ENCODE measurements at places on chromosomes 16 and 17.

DNA sequence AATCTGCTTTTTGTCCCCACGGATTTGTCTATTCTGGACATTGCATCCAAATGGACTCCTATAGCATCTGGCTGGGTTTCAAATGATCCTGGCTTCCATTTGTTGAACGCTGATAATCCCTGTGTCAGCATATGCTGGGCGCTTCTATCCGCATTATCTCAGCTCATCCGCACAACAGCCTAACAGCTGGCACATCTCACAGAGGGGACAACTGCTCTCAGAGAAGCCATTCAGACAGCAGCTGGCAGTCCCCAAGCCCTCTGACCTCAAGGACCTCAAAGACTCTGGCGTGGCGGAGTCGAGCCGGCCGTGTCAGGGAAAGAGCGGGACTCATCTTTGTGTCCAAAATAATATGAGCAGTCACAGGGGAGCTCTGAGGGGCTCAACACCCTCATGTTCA is 82.3 kb downstream of the NT5M start:
- no peak for DNase-seq

DNA sequence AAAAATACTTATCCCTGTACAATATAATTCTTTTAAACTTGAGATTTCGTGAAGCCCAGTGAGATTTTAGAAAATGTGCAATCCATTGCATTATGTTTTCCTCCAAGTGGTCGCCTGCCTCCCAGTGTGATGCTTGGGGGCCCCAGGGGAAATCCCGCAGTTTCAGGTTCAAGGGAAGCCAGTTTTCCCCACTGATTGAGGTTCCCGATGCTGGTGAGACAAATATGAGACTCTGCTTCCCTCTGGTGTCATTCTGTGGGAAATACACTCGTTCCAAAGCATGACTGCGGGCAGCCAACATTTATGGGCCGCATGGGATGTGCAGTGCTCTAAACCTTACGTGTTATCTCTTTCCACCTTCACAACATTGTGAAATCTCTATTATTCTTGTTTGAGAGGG is 200.8 kb downstream of the PRKCB start:
- no peak for DNase-seq

GRCh38 chr16:53571763-53572162 is 68.8 kb upstream of the AKTIP start:
- DNase-seq, result no peak

- no peak for DNase-seq
These were observed 641 bp downstream of the SBK1 start for GRCh38 chr16:28292731-28293600.

GRCh38 chr16:2919511-2920255 is 8.0 kb downstream of the FLYWCH1 start:
- DNase-seq, result peak; percentile 44

- DNase-seq, result no peak
These were observed 60.2 kb downstream of the WIPI1 start for GRCh38 chr17:68397108-68397536.

- no peak for DNase-seq
These were observed 4.6 kb downstream of the CFAP20 start for GRCh38 chr16:58124601-58124915.

- DNase-seq, result no peak
These were observed 194.9 kb downstream of the MSI2 start for GRCh38 chr17:57451191-57451590.

DNA sequence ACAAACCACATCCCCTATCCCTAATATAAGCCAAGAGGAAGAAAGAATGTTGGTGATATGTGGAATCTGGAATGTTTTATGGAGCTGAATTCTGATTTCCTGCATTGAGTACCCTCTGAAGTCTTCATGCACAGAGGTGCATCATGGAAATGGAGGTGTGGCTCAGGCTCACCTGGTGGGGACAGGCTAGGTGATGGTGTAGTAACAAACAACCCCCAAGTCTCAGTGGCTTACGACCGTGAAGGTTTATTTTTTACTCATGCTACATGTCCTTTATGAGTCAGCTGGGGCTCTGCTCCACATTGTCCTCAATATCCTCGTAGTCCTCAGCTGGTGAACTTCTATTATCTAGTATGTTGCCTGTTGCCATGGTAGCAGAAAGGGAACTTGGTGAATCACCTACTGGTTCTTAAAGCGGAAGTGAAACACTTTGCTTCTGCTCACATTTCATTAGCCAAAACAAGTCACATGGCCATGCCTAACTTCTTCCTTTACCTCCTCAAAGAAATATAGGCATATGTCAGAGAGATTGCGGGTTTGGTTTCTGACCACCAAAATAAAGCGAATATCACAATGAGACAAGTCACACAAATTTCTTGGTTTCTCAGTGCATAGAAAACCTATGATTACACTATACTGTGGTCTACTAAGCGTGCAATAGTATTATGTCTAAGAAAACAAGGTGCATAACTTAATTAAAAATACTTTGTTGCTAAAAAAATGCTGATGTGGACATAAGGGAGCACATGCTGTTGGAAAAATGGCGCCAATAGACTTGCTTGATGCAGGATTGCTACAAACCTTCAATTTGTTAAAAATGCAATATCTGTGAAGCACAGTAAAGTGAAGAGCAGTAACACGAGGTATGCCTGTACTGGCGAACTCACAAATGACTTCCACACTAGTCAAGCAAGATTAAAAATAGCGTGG is at the start of gene PMFBP1:
PMFBP1 (minus strand) TSS at position 51 of the 930 bp plus-strand sequence. CDS start 947 bp downstream, outside the sequence.
- no peak for DNase-seq

- DNase-seq, result no peak
These were observed 13.5 kb downstream of the PSMD7 start for GRCh38 chr16:74309789-74310781.

- no peak for DNase-seq
These were observed 2.6 kb downstream of the ZNF205 start for GRCh38 chr16:3115003-3115402.

DNA sequence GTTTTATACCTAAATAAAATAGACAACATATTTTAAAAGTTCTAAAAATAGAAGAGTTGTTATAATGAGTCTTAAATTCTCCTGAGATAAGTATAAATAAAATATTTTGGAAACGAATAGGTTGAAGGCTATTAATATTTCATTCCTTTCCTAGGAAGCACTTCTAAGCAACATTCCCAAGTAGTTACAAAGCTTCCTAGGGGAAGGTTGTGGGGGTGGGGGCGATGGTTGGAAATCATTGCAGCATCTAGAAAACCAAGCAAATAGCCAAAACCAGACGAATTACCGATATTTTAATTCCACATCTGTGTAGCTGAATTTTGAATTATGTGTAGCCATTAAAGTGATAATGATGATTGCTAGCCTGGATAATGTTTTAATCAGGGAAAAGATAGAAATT is 26.9 kb downstream of the PTRH2 start:
- no peak for DNase-seq

- no peak for DNase-seq
These were observed 14.8 kb downstream of the UTS2R start for GRCh38 chr17:82386255-82386831.

DNA sequence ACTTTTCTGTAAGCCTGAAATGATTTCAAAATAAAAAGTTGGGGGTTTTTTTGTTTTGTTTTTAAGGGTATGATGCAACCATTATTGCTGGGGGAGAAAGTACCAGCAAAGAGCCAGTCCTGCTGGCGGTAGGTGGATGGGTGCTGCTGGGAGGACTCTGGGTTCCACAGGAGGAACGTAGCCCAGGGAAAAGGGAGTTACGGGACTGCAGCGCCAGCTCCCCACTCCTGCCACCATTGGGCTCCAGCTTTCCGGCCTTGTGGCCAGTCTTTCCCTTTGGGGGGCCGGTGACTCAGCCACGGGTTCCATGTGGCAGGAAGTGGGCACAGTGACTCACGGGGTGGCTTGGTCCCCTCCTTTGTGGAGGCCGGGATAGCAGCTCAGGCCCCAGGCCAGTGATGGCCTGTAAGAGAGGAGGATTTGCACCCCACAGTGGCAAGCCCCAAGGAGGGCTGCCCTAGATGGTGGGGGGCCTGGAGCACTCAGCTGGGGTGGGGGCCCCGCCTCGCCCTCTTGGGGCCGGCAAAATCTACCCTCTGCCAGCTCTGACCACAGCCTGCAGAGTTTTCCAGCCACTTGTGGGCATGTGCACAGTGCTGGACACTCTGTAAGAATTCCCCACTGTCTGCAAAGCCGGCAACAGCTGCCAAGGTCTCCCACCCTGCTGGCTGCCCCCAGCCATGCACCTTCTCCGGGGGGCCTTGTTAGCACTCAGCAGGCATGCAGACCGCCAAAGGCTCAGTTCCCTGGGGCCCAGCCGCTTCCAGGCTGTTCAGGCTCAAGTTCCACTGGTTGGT is 30.4 kb downstream of the SOCS3 start:
- DNase-seq, result no peak

DNA sequence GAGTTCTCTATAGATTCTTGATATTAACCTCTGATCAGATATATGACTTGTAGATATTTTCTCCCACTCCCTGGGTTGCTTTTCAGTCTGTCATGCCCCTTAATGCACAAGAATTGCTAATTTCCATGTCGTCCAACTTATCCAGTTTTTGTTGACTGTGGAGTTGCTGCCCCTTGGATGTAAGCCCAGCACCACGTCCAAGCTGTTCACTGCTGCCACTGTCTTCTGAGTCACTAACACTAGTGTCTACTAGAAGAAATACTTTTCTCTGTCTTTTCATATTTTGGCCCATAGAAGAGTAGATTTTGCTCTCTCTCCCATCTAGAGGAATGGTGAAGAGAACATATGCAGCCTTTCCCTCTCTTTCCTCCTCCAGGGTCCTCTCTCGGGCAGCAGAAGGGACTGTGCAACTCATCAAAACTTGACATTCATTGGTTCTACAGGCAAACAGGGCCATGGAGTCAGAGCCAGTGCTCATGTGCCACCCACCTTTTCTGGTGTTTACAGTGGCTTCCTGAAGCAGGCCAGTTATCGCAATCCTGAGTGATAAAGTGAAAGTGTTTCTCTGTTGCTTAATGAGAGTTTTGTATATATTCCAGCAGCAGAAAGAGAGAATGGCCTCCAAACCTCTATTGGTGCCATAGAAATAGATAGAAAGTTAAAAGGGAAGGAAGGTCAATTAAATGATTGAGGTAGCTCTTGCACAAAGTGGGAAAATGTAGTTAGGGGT is 22.6 kb upstream of the PMP22 start:
- DNase-seq, result no peak

GRCh38 chr17:43983515-43984411 is 20.7 kb upstream of the NAGS start:
- no peak for DNase-seq

- no peak for DNase-seq
These were observed 358 bp downstream of the CHRNE start for GRCh38 chr17:4902540-4902939.

DNA sequence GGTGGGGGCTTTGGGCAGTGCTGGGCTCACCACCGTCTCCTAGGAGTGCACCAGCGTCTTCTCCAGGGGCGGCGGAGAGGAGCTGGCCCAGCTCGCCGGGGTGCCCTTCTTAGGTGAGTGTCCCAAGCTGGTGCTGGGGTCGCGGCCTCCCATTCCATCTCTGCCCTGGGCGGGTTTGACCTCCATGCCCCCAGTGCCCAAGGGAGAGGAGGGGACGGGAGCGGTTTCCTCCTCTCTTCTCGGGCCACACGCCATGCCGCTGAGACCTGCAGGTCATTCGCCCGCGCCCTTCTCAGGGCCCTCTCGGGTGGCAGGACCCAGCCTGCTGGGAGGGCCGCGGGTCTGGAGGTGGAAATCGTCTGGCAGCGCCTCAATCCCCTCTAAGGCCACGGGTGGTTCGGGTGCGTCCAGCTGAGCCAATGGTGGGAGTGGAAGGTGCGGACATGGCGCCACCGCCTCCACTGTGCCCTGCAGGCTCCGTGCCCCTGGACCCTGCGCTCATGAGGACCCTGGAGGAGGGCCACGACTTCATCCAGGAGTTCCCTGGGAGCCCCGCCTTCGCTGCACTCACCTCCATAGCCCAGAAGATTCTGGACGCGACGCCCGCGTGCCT is 5.3 kb downstream of the IGFALS start:
- no peak for DNase-seq

DNA sequence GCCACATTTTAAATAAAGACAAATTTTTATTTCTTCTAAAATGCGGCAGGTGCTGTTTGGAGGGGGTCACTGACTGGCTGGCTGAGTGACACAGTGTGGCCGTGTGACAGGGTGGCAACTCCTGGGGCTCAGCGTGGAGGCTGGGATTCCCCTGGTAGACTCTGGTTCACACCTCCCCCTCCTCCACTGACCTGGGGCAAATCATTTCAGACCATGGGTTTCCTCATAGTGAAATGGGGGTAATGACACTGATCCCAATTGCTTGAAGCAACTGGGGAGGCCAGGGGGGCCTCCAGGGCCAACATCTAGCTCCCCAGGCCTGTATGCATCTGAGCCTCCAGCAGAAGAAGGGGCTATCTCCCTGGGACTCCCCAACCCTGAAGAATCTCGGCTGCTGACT is 6.6 kb downstream of the HSD11B2 start:
- no peak for DNase-seq

- DNase-seq, result no peak
These were observed 1.7 kb downstream of the ADGRG5 start for GRCh38 chr16:57544124-57544653.

- no peak for DNase-seq
These were observed 11.3 kb downstream of the ASGR1 start for GRCh38 chr17:7167832-7168231.

DNA sequence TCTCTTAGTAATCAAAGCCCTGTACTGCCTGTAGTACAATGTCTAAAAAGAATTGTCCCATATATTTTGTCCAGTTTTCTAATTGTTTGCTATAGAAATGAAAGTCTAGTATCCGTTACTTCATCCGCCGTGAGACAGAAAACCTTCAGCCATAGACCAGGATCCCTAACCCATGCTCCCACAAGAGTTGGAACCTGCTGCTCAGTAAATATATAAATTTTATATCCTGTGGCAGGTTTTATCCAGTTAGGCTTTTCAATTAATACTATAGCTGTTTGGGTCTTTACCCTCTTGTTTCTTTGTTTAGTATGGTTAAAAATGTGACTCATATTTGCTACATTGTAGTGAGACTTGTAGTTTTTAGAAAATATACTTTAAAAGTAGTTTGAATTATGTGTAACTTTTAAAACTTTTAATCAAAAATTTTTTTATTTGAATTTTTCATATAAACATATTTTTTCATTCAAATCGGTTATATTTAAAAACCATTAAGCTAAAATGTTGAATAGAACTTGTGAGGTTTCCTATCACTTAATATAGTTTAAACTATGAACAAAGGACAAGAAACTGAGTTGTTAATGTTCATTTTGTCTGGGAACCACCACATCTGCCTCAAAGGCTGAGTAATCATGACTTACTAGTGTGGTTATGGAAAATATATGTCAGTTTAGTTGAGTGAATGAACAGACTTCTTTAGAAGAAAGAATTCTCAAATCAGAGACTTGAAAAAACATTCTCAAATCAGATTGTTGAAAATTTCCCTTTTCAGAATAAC is 54.8 kb downstream of the VMP1 start:
- DNase-seq, result no peak

GRCh38 chr16:1007284-1007850 is 25.8 kb downstream of the SOX8 start:
- DNase-seq, result no peak

GRCh38 chr17:11488407-11488806 is 109.9 kb upstream of the DNAH9 start:
- DNase-seq, result no peak

DNA sequence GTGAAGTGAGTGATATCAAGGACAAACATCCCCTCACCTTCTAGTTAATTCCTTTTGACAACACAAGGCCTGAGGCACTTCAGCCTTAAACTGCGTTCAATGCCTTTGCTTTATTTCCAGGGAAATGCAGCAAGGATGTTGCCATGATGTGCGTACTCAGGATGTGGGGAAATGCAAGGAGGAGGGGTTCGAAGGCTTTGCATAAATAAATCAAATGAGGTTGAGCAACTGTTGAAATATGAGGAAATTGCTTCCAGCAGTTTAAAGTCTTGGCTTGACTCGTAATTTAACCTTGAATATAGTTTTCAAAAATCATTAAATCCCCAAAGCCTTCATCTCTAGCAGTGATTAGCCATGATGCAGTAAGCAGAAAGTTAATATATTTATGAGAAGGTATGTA is 81.8 kb upstream of the CCL2 start:
- no peak for DNase-seq
